H7 (cell line): ENCODE measurements at places on chromosomes 7 and 10.

- no peak for DNase-seq
These were observed 148.1 kb upstream of the ZNF92 start for GRCh38 chr7:65225422-65226006.

GRCh38 chr7:157268540-157268939 lies 68.3 kb upstream of the DNAJB6 start:
- no peak for DNase-seq

DNA sequence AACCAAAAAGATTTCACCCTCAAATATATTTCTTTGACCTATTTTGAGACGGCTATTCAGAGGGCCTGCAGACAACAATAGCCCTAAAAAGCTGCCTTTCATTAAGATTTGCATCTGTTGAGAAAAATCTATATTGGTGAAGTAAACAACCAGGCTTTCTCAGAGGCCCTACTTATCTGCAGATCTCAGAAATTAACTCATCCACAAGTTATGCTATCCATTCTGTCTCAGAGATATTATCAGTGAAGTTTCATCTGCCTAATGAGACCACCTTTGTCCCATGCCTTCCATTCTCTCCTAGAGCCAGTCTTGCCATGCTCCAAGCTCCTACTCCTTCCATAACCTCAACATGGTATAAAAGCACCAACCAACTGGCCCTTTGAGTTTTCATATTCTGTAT lies 130.3 kb downstream of the CACNA2D1 start:
- DNase-seq, result no peak

GRCh38 chr7:41448104-41448503 lies 254.8 kb downstream of the INHBA start:
- no peak for DNase-seq

DNA sequence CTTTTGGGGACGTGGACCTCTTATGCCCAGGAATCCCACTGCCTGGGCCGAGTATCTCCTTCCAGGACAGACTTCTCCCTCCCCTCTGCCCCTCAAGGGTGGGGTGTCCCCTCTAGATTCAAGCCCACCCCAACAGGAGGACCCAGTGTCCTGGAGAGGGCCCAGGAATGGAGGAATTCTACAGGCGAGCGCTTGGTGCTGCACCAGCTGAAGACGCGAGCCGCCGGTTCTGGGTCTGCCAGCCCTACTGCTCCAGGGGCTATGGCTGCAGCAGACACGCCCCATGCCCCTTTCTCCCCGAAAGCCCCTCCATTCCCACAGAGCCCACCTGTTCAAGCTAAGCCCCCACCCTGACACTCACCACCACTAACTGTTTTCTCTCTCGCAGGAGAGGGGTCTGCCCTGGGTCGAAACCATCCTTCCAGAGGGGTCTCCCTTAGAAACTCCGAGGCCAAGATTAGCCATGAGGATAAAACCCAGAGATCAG lies 8.6 kb downstream of the CRYGN start:
- peak; percentile 52 for DNase-seq

- DNase-seq, result no peak
These were observed 8.6 kb downstream of the CALN1 start for GRCh38 chr7:72403458-72404076.

GRCh38 chr7:138006106-138006505 lies 4.2 kb upstream of the CREB3L2 start:
- DNase-seq, result no peak

DNA sequence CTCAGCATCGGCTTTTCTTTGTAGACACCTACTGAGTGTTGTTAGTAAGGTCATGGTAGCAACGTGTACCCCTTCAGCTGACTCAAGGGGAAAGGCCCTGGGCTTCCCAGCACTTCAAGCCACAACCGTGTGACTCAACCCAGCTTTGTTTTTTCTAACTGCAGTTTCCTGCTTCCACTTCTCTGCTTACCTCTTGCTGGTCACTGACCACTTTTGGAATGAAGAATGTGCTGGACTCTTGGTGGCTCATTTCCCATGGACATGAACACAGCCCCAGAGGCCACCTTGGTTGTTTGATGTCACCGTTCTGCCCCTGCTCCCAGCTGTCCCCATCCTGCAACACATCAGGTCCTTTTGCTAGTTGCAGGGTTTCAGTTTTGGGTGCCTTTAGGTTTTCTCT lies 69.5 kb upstream of the ZNF438 start:
- no peak for DNase-seq

- DNase-seq, result no peak
These were observed 161.3 kb downstream of the KLF6 start for GRCh38 chr10:3623746-3624145.

- DNase-seq, result no peak
These were observed 109.8 kb upstream of the PTN start for GRCh38 chr7:137453356-137453755.

DNA sequence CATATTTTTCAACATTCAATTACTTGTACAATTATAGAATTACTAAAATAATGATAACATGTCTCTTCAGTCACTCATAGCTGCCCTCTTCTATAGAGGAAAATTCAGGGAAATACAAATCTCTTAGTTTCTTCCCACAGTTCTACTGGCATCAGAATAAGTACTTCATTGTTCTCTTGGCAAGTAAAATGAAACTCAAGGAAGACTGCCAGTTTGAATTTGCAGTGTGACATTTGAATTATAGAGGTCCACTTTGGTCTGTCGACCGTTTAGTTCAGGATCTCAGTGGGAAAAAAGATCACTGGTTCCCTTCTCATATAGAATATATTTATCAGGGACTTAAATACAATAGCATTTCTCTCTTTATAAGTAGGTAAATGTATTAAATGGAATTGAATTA lies 114.5 kb downstream of the PON1 start:
- DNase-seq, result no peak

GRCh38 chr10:52864201-52865106 lies 91.9 kb upstream of the MBL2 start:
- DNase-seq, result peak; percentile 64

DNA sequence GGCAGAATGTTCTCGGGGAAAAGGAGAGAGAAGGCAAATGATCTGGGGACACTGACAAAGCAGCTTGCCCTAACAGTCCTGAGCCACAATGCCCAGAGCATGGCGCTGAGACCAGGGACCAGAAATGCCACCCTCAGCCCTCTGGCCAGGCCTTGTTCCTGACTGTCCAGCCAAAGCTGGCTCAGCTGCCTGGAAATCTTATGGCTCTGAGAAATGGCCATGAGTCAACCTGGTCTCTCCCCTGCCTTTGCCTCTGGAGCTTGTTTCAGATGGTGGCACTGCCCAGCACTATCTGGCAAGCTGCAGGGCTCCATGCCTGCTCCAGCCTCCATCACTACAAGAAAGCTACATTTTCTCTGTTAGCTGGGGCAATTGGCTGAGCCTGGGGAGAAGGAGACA lies 90.5 kb upstream of the PLXNA4 start:
- no peak for DNase-seq

DNA sequence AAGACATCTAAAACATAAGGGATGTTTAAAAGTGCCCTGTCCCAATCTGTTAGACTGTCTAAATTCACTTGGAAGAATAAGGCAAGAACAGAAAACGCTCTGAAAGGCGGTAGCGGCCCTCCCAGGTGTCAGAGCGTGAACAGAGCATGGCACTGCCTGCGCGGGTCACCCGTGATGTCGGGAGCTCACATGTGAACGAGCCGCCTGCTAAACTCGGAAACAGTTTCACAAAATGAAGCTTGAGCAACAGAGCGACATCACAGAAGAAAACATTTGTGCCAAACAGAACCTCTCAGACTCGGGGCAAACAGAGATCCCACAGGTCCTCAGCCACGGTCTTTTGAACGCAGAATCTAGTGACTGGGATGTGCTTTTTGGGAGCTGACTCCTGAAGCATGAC lies 12.8 kb downstream of the BRI3 start:
- DNase-seq, result no peak

DNA sequence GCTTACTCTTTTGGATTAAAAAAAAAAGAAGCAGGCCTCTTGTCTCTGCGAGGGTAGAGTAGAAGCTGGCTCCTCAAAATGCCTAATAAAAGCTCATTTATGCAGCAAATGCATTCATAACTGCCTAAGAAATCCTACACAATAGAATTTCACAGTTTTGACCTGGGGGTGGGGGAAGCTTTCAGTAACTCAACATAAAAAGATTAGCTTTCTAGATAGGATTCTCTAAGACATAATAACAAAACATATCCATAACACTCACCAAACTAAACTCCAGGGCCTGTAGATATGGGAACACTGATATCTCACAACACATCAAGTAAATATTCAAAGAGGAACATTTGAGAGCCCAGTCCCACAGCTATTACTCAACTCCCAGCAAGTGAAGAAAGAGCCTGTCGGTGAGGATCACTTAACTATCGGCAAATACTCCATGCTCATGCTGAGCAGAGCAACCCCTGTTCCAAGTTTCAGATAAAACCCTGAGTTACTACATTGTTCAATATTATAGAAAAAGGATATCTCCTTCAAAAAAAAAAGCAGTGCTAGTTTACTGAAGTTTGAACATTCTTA lies 88.1 kb downstream of the COBL start:
- no peak for DNase-seq

DNA sequence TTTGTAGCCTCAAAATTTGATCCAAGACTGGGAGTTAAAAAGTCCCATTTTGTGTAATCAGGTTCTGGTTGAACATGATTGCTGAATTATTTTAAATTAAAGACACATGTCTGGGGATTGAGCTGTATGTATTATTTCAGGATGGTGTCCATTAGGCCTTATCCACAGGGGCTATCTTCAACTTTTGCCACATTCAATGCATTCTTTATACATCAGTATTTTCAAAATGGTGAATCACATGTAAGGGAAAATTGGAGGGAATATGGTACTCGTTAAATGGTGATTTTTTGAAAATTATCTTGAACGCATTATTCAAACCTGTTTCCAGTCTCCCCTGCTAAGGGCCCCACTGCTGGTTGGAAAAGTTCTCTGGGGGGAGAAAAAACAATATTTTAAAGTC lies 367.7 kb upstream of the NPVF start:
- no peak for DNase-seq

- no peak for DNase-seq
These were observed 40.4 kb upstream of the VDAC2 start for GRCh38 chr10:75170215-75170614.

GRCh38 chr10:99364125-99364524 lies 35.0 kb downstream of the CNNM1 start:
- DNase-seq, result no peak

DNA sequence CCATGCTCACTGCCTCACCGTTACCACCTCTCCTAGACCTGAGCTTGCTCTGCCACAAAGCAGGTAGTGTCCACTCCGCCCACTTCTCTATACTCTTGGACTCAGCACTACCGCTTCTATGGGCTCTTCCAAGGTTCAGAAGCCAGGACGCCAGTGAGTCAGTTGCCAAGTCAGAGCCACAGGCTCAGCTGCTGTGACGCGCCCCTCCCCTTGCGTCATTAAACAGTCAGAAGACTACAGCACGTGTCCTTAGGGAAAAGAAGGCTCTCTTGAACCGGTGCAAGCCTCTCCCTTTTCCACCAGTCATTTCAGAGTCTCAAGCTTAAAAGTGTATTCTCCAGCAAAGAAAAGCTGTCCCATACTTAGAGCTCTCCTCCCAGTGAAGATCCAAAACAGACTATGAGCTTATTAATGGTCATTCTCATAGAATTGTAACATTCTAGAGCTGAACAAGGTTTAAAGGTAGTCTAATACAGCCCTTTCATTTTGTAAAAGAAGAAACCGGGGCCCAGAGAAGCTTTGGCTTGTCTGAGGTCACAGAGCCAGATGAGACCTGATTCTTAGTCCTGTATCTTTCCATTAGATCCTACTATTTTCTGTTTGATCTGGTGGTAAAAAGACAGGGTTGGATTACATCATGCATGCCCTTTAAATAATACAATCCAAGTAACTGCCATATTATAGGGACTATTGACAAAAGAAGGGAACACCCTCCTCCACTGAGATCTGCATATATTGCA lies 40.9 kb upstream of the MET start:
- DNase-seq, result no peak

DNA sequence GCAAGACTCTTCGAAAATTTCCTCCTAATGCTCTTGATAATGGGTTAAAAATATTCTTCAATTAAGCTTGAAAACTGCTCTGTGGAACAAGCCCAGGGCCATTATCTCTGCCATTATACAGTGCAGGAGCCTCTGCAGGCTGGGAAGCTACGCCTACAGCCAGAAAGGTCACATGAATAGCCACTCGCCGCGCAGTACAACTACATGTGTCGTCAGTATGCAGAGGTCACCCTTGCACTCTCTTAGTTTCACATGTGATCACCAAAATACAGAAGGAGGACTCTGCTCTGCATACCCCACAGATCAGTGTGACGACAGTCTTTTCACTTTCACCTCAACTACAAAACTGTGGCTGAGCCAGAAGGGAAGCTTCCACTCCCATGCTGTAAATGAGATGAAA lies 141.8 kb upstream of the C1QL3 start:
- DNase-seq, result no peak

DNA sequence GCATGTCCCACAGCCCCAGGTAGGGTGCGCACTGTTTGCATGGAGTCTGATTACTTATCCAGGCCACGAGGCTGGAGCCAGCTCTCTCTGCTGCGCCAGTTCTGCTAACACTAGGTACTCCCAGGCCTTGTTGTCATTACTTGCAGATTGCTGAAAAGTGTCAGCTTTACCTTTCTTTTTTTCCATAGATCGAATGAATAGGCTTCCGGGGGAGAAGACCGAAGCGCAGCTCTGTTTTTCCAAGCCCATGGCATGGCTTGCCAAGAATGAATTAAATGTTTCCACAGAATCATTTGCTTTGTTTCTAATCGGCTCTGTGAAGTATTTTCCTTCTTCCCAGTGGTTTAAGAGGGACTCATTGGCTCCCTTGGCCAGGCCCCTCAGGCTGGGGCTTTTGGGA lies 285.8 kb downstream of the BMPER start:
- DNase-seq, result no peak

DNA sequence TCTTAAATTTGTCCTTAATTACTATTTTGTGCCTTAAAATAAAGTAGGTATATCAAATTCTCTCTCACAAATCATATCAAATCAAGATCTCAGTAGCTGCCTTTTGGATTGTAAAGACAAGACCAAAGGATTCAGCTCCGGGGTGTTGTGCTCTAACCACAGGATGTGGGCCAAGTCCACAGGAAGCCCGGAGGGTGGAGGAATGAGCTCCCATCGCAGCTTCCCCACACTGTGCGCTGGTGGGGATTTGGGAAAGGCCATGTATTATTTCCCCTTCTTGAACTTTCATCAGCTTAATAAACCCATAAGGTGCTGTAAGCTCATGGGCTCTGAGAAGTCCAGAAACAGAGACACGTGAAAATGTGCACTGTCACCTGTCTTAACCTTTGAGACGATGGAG lies 241.6 kb upstream of the TCERG1L start:
- DNase-seq, result no peak

DNA sequence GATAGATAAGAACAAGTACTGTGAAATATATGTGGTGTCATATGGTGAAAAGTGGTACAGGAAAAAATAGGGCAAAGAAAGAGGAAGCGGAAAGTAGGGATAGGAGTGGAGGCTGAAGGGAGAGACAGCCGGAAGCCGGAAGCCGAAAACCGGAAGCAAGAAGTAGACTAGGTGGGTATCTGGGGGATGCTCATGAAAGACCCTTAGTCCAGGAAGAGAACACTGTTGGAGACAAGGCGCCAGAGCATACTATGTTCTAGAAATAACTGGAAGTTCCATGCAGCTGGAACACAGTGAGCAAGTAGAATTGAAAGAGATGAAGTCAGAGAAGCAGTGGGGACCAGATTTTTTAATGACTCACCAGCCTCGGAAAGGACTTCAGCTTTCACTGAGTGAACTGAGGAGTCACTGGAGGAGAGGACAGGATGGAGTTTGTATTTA lies 22.5 kb downstream of the ST8SIA6 start:
- DNase-seq, result no peak

- no peak for DNase-seq
These were observed 301.2 kb downstream of the CACNA2D1 start for GRCh38 chr7:82142263-82142864.
